ENCODE measurements at places on chromosomes 7 and 10.

DNA sequence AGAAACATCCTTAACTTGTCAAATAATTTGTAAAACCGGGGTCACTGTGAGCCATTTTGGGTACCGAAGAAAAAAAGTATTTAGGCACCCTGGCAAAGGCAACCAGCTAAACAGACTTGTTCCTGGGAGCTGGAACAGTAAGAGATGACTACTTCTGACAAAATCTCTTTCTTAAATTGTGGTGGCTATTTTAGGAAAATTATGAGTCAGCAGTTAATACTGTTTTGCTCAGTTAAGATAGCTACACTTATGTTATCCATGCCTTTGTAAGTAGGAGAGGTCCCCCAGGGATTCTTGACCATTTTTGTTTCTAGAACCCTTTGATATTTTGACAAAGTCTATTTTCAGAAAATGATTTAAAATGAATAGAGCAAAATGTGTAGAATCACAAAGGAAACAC is 68.7 kb downstream of the TAX1BP1 start:
- no peak for DNase-seq

DNA sequence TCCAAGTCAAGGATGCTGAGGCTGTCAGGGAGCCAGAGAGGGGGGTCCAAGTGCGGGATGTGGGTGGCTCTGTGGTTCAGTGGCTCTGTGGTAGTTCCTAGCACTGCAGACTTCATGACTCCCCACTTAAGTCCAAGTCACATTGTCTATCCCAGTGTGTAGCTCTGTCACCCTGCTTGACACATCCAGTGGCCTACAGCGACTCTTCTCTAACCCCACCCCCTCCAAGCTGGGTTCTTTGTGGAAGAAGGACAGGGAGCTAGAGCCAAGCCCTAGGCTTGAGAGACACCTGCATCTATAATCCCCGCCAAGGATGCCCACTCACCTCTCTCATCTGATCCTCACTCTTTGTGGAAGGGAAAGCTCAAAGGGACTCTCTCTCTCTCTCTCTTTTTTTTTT is 57.6 kb downstream of the ADCYAP1R1 start:
- DNase-seq: no peak

DNA sequence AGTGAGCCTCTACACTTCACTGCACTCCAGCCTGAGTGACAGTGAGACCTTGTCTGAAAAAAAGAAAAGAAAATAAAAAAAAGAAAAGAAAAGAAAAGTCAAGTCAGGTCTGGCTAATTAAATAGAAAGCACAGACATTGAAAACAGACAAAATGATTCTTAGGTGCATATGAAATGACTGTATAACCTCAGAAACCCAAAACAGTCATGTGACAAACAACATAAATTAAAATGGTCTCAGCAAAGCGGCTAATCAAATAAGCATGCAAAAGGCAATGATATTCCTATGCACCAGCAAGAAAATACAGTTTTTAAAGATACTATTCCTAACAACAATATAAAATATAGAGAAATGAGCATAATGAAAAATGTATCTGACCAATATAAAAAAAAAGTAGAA is 38.3 kb downstream of the LRRC20 start:
- DNase-seq: no peak

GRCh38 chr10:131188494-131188893 is 123.0 kb downstream of the TCERG1L start:
- DNase-seq: no peak

GRCh38 chr7:119783799-119784198 is 489.2 kb upstream of the KCND2 start:
- no peak for DNase-seq

DNA sequence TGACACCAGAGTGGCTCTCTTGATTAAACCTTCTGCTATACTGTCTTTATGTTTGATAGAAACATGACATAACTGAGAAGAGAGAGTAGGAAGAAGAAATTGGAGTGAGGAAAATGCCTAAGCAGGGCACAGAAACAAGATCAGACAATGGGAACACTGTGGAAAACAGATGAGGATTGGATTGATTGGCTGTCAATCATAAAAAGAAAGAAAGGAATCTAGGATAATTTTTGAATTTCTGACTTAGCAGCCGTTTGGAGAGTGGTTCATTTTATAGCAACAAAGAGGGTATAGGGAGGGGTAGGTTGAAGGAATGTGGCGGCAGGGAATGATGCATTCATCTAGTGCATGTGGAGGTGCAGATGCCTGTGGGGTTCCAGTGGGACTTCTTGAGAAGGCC is 7.8 kb downstream of the TEX47 start:
- no peak for DNase-seq

DNA sequence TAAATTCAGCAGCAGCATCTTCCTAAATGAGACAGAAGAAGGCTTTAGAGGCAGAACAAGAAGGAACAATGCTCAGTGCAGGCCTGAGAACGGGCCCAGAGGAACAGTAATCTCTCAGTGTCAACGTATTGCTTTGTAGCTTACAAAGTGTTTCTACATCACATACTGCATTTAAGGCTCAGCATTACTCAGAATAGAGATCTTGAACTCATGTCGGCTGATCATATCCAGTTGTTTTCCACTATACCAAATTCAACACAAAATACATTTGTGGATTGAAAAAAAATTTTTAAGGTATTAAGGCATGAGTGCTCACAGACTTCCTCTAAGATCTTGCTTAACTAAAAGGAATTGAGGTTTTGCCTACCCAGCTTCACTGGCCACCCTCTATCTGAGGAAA is 325.1 kb downstream of the HPSE2 start:
- no peak for DNase-seq

GRCh38 chr7:42233695-42234331 is 3.2 kb downstream of the GLI3 start:
- no peak for DNase-seq

DNA sequence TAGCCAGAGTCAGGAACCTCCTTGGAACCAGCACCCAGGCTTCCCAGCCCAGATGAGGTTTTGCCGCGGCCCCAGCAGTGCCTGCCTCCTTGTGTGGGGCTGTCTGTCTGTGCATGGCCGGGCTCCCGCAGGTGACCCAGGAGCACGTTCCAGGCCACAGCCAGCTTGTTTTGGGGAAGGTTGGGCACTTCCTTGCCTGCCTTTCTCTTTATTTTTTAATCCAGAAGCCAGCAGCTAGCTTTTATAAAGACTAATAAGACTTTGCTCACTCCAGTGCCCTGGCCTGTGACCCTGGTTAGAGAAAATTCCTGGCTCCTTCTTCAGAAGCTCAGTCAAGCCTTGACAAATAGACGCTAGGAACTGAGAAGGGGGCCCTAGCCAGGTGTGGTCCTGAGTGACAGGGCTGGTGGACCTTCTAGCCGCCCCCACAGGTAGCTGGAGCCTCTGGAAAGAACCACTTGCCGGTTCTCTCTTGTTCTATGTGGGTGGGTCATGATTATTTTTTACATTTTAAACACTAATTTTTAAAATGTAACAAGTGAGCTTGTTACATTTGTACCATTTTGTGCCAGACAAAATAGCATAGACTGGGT is 837 bp downstream of the SLC29A3 start:
- no peak for DNase-seq

- no peak for DNase-seq
Observed at GRCh38 chr10:29900865-29901264, 158.5 kb downstream of the JCAD start.

DNA sequence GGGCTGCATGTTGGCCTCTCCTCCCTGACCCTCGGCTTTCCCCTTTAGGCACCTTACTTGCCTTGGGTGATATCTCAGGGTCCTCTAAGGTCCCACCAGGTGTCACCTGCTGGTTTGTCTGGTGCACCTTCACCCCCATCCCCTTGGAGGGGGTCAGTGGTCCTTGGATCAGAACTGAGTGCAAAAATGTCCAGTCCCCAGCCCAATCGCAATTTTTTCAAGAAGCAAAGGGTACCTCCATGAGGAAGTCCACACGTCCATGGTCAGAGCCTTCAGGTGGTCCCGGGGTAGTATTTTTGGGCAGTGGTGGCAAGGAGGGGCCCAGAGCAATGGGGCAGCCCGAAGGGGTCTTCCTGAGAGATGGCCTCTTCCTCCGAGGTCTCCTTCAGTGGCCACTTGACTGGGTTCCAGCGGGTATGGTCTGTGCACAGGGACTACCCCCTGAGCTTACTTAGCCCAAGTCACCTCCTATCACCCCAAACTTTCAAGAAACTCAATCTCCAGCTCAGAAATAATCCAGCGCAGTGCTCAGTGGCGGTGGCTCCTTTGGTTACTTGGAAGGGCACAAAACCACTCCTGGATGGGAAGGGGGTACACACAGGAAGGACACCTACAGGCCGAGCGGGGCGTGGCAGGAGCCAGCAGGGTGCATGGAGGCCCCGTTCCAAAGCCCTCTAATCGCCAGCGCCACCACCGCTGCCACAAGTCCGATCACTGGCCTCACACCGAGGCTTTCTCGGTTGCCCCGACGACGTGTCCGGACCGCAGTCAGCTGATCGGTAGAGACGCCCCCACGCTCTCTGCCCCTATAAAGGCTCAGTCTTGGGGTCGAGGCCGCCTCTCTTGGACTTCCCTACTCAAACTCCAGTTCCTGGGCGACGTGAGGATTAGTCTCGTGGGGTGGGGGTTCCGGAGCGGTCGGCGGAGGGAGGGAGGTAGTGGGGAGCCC is 4.5 kb downstream of the SAP25 start:
- DNase-seq: no peak

DNA sequence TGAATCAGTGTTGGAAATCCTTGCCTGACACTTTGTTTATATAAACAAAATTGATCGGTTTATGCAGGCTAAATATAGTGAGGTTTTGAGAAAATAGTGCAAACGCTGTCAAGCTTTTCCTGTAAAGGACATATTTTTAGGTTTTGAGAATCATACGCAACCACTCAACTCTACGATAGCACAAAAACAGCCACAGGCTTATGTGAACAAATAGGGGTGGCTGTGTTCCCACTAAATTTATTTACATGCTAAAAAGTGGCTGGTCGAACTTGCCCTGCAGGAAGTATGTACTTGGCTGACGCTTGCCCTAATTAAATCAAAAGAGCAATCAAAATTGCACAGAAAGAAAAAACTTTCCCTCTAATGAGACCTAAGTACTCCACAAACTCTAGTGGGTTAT is 234.7 kb upstream of the CACNA2D1 start:
- DNase-seq: no peak

GRCh38 chr10:70749756-70750155 is 35.4 kb downstream of the TBATA start:
- DNase-seq: no peak

DNA sequence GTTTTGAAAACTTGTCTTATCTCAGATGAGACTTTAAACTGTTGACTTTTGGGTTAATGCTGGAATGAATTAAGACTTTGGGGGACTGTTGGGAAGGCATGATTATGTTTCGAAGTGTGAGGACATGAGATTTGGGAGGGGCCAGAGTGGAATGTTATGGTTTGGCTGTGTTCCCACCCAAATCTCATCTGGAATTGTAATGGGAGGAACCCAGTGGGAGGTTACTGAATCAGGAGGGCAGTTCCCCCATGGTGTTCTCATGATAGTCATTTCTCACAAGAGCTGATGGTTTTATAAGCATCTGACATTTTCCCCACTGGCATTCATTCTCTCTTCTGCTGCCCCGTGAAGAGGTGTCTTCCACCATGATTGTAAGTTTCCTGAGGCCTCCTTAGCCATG is 13.8 kb upstream of the POT1 start:
- DNase-seq: no peak

DNA sequence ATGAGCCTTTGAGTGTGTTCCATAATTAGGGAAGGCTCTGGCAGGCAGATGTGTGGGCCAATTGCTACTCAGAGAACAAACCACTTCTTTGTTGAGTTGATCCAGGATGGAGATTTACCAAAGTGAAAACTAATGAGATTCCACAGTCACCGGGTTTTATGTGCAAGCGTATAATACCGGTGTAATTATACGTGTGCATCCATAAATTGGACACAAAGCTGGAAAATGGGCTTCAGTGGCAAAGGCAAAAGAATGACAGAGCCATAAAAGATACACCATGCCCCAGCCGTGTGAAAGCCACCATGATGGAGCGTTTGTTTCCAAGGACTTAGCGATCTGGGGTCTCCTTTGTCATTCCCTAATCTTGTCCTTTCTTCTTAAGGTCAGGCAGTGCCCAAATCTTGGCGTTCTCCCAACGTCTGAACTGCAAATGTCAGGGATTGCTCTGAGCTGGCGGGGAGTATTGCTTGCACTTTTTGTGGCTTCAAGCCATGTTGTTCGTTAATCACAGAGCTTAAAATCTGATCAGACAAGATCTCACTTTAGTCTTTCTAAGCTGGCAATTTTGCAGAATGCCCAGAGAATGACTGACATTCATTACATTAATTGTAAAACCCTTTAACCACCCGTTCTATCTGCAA is 70.1 kb downstream of the NPTX2 start:
- peak; percentile 21 for DNase-seq

DNA sequence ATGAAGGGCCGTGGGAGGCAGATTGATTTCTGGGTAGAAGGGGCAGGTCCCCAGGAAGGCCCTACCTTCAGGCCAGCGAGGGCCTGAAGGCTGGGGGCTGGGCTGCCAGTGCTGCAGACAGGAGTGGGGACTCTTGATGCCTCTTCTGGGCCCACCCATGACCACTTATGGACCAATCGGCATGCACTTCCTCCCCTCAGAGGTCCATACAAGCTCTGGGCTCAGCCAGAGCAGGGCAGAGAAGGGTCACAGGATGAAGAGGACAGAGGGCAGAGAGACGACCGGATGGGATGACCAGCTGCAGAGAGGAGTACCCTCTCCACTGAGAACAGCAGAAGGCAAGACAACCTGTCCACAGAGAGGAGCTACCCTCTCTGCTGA is 120.1 kb downstream of the DYNC2I1 start:
- no peak for DNase-seq

DNA sequence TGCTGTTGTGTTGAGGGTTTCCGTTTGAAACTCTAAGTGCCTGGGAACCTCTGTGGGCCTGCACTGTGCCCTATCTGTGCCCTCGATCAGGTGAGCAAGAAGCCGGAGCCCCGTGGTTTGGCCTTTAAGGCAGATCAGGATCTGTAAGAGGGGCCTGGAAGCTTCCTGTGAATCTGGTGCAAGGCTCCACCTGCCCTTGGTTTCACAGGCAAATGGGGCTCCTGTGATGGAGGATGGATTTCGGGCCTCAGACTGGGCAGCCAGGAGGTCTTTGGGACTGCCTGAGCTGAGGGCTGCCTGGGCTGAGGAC is 21.6 kb downstream of the SCART1 start:
- no peak for DNase-seq

All from DMS79 (cell line).